Activated T-cell treated with anti-CD3 and anti-CD28 coated beads, Interleukin-2, amount 50 U/mL, for 48 hours (primary cell): ENCODE measurements at places on chromosomes 1 and 21.

- no peak for DNase-seq
Measured at GRCh38 chr1:16183765-16184556, 28.1 kb upstream of the EPHA2 start.

DNA sequence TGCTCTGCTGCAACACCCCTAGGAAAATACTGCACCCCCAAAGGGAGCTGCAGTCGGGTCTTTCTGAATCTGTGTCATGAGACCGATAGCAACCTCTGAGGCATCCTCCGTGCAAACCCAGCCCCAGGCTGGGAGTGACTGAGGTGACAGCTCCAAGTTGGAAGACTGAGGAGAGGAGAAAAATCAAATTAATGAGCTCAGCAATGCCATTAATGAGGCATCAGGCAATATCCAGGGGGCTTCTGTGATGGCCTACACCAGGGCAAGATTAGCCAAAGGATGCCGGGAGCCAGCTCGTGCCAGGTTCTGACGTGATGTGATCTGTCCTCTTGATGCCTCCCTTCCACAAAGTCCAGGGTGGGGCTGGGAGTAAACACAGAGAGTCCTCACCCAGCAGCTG is 30.8 kb upstream of the PSMB2 start:
- no peak for DNase-seq

DNA sequence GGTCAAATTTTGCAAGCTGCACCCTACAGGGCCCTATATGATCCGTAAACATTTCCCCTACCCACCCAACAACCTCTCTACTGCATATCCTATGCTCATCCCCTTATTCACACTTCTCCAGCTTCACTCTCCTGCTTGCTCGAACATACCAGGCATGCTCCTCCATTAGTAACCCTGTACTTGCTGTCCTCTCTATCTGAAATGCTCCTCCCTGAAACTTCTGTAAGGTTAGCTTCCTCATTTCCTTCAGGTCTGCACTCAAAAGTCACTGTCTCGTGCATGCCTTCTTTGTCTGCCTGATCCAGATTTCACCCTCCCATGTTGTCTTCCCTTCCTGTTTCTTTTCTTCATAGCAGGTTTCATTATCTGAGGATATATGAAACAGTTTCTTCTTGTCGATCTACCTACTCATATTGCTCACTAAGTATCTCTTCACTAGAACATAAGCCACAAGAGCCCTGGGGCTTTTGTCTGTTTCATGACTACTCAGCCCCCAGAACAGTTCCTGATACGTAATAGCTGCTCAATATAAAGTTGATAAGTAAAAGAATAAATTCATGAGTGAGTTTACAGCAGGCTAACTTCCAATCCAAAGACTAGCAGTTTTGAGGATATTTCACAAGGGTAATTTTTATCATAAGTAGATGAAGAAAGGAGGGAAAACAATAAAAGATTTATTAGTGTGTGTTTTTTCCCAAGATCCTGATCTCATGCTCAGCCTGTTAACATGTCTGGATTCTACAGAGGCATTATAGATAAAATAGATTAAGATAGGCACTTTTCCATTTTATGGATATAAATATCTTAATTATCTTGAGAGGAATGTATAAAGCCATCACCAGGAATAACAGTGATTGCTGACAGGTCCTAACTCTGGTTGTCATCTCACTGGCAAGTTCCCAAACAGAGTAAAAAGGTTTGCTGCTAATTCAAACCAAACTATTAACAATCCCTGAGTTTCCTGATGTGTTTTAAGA is 392.5 kb upstream of the ESRRG start:
- no peak for DNase-seq

GRCh38 chr1:28517649-28517999 is 11.8 kb downstream of the RCC1 start:
- no peak for DNase-seq

- no peak for DNase-seq
Measured at GRCh38 chr21:42013931-42014330, 3.8 kb upstream of the ZBTB21 start.

DNA sequence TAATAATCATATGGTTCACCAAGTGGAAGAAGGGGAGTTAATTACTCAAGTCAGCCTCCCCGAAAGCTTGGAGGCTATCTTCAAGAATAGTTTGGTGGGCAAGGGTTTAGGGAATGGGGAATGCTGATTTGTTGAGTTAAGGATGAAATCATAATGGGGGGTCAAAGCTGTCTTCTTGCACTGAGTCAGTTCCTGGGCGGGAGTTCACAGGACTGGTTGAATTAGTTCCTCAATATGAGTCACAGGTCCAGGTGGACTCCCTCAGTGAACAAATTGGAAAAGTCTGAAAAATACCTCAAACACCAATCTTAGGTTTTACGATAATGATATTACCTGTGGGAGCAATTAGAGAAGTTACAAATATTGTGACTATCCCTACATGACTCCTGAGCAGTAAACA is 115.2 kb upstream of the COA6 start:
- no peak for DNase-seq

DNA sequence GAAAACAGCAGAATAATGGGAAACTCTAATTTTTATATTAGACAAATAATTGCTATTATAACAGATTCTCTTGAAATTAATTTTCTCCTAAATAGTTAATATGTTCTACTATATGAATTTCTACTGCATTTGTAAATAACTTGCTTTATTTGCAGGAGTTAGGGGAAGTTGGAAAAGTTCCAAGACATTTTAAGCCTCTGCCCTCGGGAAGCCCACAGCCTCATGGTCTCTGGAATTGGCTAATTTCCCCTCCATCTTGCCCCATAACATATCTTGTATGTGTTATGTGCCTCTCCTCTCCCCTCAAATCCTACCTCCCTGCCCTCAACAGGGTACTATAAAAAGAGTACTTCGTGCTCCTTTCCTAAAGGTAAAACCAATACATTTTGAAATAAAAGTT is 271.4 kb upstream of the NR5A2 start:
- no peak for DNase-seq

DNA sequence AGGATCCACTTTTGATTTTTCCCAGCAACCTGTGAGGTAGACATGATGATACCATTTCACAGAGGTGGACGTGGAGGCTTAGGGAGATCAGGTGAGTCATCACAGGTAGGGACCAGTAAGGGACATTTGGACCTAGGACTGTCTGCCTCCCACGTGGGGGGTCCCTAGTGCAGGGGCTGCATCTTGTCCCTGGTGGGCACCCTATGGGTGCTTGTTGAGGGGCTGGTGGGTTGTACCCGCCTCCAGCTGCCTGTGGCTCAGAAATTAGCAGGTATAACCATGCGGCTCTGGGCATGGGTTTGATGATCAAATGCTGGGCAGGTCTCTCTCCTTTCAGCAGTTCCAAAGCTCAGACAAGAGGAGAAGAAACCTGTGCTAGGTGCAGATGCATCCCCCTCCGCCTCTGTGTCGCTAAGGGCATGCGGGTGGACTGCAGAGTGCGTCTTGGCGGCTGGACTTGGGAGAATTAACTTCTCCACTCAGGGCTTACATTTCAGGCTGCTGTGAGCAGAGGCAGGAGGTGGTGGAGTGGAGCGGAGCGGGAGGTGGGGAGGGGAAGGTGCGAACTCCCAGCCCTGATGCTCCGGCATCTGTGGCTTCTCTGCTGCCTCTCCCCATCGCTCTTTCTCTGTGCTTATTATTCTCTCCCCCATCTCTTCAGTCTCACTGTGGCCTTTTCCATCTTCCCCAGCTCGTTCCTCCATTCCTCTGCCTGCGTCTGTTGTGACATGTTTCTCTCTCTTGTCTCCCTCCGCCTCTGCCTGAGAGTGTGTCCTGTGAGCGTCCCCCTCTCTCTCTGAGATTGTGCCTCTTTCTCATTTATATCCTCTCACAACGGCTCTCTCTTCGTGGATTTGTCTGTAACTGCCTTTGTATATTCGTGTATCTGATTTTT is 146.8 kb downstream of the PTPRU start:
- no peak for DNase-seq

DNA sequence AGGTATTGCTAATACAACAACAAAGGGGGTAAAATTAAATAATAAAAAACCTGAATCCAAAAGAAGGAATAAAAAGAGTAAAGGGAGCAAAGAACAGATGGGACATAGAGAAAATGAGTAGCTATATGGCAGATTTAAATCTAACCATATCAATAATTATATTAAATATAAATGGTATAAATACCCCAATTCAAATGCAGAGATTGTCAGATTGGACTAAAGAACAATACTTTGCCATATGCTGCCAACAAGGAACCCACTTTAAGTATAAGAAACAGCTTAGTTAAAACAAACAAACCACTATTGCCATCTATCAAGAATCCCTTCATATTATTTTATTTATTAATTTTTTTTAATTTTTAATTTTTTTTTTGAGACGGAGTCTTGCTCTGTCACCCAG is 86.8 kb downstream of the MT1HL1 start:
- no peak for DNase-seq

DNA sequence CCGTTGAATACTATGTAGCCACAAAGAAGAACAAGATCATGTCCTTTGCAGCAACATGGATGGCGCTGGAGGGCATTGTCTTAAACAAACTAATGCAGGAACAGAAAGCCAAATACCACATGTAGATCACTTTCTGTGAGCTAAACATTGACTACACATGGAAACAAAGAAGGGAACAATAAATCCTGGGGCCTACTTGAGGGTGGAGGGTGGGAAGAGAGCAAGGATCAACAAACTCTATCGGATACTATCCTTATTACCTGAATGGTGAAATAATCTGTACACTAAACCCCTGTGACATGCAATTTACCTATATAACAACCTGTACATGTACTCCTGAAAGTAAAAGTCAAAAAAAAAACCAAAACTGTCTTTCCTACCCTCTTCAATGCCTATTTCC is 40.8 kb upstream of the CD55 start:
- no peak for DNase-seq

DNA sequence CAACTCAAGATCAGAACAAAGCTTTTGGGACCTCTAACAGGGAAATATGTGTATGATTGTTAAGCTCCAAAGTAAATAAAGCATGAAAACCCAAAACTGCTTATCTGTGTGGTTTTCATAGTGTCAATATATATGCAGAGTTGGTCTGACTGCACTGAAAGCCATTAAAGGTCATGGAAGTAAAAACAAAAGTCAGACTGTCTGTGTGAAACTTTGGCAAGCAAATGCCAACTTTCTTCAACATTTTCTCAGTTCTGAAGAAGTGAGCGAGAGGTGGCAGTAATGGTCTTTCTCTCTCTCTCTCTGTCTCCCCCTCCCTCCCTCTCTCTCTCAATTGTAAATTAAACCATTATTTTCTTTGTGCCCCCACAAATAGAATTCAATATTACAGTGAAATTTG is 100.1 kb upstream of the S1PR1 start:
- no peak for DNase-seq

DNA sequence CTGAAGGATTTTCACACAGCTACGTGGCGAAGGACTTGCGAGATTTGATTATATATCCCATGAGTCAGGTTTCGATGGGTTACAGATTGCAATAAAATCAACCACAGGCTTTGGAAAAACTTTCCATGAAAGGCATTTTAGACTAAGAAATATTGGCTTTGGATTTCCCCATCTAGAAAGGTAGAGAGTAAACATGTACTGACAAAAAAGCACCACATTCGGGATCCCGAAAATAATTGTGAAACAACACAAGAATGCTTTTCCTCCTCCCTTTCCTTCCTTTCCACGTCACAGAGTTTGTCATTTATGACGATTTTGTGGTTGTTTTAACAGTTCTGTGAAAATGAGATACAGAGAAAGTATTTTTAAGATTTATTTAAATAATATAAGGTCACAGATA is 38.5 kb downstream of the TGFB2 start:
- DNase-seq: no peak

GRCh38 chr1:2282556-2283270 is 54.6 kb downstream of the SKI start:
- DNase-seq: no peak

GRCh38 chr1:24691051-24691450 is 47.9 kb downstream of the SRRM1 start:
- DNase-seq: no peak

GRCh38 chr1:1236945-1237873 is 5.2 kb downstream of the B3GALT6 start:
- no peak for DNase-seq

DNA sequence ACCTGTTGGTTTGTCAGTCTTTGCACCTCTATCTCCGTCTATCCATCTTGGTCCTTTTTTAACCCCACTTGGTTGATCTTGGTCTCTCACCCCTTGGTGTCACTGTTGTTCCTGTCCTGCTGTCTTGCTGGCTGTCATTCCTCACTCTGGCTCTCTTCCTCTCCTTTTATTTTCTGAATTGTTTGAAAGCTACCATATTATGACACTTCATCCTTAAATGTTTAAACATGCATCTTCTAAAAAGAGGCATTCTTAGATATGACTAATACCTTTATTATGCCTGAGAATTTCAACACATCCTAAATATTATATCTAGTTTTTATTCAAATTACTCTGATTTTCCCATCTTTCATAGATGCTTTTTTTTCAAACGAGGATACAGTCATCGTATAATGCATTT is 37.0 kb downstream of the BACH1 start:
- DNase-seq: no peak

- no peak for DNase-seq
Measured at GRCh38 chr1:186888367-186888766, 59.6 kb downstream of the PLA2G4A start.

- no peak for DNase-seq
Measured at GRCh38 chr1:147491098-147491497, 50.2 kb upstream of the BCL9 start.

DNA sequence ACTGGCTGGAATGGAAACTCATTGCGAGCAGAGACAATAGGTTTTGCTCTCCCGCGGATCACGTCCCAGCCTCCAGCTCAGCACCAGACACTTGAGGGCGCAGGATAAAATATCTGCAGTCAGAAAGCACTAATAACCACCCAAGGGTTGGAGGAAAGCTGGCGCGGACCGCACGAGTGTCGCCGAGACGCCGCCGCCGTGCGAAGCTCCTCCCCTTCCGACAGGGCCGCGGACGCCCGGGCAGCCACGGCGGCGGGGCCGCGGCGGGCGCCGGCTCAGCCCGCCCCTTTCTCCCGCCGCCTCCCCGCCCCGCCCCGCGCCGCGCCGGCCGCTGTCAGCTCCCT is at the start of gene CMPK1:
Gene CMPK1 (plus strand): TSS at position 213 of the 344 bp plus-strand sequence. CDS start 156 bp downstream, outside the sequence.
- DNase-seq: peak; percentile 86

DNA sequence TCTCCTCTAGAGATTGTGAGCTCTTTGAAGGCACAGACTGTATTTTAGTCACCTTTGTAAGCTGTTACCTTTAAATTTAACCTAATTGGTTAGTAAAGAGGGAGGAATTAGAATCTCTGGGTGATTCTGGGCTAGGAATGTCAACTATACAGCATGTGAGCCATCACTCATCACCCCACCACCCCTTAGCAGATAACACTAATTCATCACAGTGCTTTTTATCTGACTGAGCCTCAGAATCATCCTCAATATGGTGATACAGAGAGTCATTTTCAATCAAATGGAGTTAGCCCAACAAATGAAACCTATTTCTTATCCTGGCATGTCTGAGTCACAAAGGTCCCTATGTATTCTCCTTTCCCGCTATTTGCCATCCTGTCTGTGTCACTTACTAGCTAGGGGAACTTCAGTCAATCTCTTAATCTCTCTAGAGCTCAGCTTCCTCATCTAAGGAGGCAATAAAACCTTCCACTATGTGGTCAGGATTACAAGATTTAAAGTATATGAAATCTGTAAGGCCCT is 13.3 kb downstream of the KCNJ10 start:
- no peak for DNase-seq

- DNase-seq: no peak
Measured at GRCh38 chr1:150971583-150972416, 2.8 kb downstream of the CERS2 start.
